GOT3 (cell line): ENCODE measurements at places on chromosomes 3 and 15.

- DNase-seq = no peak
Measured at GRCh38 chr3:135991621-135992020, 26.1 kb downstream of the PPP2R3A start.

DNA sequence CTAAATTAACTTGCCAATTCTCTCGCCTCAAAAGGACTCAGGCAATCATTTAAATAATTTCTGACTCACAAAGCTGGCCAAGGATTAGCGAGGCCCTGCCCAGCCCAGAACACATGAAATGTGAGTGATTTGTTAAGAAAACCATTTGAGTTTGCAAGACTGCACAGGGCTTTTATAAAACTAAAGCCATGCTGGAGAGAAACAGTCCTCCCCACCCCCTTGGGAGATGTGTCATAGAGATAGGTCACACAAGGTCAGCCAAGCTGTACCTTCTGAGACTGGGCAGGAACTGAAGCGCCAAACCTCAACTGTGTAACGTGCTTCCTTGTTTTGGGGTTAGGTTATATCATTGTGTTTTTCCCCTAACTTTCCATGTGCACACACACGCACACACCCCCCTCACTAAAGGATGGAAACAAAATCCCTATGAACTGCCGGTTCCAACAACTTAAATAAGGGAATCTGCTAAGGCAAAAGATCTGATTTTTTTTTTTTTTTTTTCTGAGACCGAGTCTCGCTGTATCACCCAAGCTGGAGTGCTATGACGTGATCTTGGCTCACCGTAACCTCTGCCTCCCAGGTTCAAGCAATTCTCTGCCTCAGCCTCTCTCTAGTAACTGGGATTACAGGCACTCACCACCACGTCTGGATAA, 8.1 kb downstream of the SPATA12 start:
- peak; percentile 57 for DNase-seq

DNA sequence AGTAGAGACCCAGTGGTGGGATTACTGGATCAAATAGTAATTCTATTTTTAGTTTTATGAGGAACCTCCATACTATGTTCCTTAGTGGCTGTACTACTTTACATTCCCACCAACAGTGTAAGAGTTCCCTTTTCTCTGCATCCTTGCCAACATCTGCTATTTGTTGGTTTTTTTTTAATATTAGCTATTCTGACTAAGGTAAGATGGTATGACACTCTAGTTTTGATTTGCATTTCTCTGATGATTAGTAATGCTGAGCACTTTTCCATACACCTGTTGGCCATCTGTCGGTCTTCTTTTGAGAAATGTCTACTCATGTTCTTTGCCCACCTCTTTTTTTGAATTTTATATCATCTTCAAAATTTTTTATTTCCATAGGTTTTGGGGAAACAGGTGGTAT, 34.2 kb upstream of the RAP2B start:
- no peak for DNase-seq

DNA sequence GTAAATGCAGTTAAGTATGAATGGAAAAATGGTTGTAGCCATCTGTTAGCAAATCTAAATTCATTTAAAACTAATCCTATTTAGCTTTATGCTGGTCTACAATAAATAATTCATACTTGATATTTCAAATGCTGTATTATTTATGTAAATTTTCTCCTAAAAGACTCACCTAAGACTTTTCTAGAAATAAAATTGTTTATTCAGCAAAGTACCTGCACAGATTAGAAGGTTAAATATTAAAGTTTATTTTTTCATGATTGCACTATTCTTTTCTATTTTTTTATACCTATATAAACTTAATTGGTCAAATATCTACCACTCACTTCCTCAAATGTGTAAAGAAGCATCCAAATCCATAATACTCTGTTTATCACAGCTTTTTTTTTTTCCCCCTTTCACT, 45.2 kb downstream of the MBNL1 start:
- DNase-seq = no peak

DNA sequence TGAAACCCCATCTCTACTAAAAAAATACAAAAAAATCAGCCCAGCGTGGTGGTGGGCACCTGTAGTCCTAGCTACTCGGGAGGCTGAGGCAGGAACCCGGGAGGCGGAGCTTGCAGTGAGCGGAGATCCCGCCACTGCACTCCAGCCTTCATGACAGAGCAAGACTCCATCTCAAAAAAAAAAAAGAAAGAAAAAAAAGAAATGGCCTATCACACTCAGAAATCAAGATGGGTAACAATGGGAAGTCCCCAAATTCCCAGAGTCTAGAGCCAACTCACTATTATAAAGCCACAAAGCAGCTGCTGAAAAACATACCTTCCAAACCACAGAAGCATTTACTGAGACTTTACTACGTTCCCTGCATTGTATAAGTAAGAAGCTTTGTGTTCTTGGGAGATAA, 7.5 kb downstream of the HDGFL3 start:
- DNase-seq = no peak

DNA sequence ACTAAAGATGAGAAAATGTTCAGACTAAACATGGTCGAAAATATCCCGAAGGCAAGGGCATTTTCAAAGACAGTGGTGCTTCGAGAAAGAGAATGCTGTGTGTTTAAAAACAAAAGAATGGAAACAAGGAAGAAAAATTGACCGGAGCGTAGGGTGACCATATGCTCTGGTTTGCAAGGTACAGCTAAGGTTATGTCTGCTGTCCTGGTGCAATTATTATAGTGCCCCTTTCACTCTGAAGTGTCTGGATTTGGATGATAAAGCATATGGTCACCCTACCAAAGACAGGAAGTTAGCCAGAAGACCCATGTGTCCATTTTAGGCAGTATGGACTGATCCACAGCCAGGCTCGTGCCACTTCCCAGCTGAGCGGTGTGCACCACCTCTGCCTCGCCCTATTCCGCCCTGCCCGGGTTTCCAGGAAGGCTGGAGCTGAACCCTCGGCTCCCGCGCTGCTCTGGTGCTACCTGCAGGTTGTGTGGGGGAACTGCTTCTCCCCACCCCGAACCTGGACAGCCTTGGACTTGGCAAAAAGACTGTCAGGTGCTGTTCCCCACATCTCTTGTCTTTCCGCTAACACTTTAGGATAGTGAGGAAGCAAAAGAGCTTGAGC, 25.2 kb downstream of the GOLGA6D start:
- DNase-seq = no peak

DNA sequence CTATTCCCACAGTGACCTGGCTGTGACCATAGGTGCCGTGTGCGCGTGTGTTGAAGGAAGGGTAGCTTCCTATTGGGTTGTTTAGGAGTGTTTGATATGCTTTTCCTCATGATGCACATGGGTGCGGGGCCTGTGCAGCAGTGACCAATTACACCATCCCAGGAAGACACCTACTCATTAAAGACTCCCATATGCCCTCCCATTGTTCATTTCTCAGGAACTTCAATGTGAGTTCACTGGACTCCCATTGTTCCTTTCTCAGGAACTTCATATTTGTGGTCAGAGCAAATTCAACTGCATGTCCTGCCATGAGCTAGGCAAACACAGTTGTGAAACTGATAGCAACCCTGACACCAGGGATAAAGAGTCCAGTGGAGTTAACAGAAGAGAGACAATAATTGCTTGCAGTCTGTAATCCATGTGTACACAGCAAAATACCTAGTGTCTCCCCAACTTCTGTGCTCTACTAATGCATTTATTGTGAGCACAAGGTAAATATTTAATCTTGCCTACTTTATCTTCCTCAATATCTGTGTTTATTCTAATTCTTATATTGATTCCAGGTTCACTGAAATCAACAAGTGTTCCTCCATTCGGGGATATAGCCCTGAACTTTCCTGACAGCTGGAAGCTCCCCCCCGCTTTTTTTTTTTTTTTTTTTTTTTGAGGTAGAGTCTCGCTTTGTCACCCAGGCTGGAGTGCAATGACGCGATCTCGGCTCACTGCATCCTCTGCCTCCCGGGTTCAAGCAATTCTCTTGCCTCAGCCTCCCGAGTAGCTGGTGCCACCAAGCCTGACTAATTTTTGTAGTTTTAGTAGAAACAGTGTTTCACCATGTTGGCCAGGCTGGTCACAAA, 57.5 kb upstream of the GCNT3 start:
- no peak for DNase-seq

DNA sequence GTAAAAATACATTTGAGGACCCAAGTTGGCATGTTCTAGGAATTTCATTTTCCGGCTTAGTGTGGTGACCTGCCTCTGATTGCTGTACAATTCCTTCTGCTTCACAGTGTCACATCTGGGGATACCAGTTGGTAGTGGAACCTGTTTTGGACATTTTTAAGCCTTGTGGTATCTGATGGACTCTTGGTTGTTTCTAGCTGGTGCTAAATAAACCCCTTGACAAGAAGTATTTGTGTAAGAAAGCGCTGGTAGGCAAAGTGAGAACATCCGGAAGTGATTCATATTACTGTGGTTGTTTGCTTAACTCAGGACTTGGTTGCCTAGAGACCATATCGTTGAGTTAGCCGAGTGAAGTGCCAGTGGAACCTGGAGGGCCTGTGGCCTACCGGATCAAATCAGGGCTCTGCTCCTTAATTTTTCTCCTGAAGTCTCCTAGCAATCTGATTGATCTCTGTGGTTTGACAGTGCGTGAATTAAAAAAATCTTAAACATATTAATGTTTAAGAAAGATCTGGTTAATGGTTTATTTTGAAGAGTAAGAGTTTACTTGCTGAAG, 12.8 kb downstream of the IQGAP1 start:
- peak; percentile 29 for DNase-seq

DNA sequence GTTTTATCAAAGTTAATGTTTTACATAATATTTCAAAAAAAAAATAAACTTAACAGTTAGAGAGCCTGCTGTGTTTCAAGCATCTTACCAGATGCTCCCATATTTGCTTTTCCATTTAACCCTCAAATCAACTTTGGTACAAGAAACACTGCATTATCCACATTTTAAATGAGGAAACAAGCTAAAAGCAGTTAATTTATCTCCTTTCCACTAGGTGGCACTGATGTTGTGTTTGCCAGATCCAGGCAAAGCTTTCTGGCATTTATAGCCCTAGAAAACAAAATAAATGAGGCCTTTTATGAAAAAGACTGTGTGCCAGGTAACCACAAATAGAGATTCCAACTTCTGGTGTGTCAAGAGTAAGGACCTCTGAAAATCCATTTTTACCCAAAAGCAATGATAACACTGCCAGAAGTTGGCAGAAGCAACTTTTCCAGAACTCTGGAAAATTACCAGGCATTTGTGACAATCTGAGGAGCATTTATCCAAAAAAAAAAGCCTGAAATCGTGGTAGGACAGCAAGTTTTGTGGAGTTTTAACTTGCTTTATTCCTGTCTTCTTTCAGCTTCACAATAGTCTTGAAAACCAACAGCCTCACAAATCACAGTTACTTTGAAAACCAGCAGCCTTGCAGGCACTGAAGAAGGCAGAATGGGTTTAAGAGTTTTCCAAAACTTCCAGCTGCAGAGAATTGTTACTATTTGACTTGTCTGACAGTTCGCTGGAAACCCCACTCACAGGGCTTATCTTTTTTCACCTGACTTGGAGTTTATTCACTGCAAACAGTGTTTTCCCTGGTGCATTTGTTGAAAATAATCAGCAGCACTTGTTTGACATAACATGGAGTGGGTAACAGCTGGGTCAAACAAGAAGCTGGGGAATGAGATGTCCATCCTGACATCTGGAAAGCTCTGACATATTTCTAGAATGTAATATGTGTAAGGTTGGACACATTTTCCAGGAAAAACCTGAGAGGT, 9.2 kb downstream of the FAM162A start:
- DNase-seq = no peak

DNA sequence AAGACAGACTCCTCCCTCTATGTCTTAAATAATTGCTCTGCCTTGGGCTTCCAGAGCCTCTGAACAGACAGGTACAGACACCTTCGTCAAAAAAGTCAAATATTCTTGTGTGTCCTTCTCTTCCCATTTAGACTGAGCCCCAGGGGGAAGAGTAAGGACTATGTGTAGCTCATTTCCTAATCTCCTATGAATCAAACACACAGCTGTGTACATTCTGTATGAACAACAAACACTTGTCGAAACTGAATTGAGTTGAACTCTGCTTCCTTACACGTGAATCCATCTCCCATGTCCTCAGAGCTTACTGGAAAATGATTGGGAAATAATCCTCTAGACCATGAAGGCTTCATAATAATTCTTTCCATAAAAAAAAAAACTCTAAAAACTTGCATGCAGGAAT, 80.8 kb downstream of the MOBP start:
- no peak for DNase-seq

DNA sequence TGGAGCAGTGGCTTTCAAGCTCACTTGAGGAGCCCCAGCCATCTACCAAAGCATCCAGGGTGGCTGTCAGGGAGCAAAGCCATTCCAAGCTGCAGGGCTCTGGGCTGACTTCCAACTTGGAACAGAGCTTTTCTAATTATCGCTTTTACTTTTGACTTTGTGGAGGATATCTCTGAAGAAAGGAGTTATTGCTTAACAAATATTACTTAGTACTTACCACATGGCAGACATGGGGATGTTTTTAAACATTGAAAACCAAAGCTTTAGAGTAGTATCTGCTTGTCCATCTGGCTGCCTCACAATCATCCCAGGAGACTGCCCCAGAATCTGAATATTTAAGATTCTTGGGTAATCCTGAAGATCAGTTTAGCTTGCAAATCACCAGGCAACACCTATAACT, 8.9 kb downstream of the TAGLN3 start:
- no peak for DNase-seq

GRCh38 chr15:89958107-89958805, 42.9 kb upstream of the ZNF710 start:
- DNase-seq = no peak

DNA sequence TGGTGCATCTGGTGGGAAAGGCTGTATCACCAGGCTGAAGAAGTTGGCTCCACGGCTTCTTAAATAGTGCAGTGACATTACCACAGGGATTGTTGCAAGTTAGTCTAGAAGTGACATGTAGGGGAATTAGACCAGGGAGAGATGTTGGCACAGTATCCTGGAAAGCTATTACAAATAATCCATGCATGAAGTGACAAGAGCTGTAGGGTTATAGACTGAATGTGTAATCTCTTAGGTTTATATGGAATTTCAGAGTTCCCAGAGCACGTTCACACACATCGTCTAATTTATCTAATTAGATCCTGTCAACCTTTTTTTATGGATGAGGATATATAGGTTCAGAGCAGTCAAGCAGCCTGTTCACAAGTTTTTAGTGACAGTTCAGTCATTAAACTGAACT, 37.3 kb upstream of the APH1B start:
- no peak for DNase-seq

DNA sequence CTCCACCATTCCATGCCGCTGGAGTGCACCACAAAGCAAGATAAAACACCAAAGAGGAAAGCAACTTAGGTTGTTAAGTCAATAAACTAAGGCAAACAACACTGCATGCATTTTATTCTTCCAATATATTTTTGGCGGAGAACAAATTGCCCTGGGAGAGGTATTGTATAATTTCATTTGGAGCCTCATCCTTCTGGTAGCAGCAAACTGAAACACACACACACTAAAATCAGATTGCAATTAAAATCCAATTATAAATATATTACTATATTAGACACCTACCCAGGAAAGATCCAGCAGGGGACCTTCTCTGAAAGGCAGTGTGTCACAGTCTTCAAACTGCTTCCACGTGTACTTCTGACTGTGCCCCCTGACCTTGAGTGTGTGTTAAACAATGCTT, 102.3 kb downstream of the RORA start:
- no peak for DNase-seq

GRCh38 chr15:98646546-98647025, 1.8 kb upstream of the IGF1R start:
- no peak for DNase-seq

- no peak for DNase-seq
Measured at GRCh38 chr3:38493031-38493430, 3.1 kb upstream of the EXOG start.
